ENCODE measurements at places on chromosomes 3 and 15. TPM values are rescaled to one million over a fixed set of nuclear protein-coding genes. Genes with fewer than 3 reads are reported as not detected.

The CLDN18 gene
- total RNA-seq = not detected

The IFT122 gene
- 15.6 TPM for total RNA-seq

The ANKRD63 gene
- not detected for total RNA-seq

The LMAN1L gene
- 0.14 TPM for total RNA-seq

The DNASE1L3 gene
- total RNA-seq = not detected

The KCTD6 gene
- total RNA-seq = 5.3 TPM

The C3orf38 gene
- total RNA-seq = 24.1 TPM

The P2RY1 gene
- 0.74 TPM for total RNA-seq

The CCR1 gene
- total RNA-seq = not detected

The ACAP2 gene
- 41.1 TPM for total RNA-seq

The CCR4 gene
- total RNA-seq = 8.8 TPM

The AMOTL2 gene
- total RNA-seq = not detected

The C2CD4A gene
- 0.12 TPM for total RNA-seq

The MYL3 gene
- total RNA-seq = not detected

The SLC2A2 gene
- total RNA-seq = not detected

DNA sequence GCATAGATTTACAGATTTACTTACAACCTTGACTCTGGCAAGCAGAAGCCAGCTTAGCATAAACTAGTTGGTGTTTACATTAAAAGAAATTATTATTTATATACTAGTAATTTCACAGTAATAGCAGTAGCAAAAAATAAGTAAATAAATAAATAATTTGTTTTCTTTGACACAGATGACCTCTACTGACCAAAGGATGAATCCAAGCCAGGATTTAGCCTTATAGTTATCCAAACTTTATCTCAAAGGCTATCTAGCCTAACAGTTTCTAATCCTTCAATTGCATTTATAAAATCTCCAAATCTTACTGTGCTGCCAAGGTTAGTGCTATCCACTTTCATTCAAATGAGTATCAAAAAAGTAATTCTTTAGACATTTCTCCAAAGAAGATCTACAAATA lies 64.3 kb downstream of the FRMD5 start:
- no peak for DNase-seq

GRCh38 chr3:108022256-108023150 lies 68.3 kb downstream of the CD47 start:
- no peak for DNase-seq

DNA sequence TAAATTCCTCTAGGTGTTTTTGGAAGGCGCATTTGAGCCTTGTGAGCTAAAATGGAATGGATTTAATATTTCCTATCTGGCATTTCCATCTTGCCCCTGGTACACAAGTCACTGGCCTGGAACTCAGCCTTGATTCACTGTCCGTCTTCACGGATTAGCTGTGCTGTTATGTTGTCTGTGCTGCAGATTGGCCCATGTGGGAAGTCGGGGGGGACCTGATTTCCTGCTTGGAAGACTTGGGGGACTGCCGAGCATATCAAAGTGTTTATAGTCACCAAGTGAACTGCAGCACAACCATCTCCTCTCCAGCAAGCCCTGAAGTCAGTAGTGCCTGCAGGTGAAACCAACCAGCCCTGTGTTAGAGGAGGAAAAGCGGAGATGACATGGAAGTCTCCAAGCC lies 12.2 kb downstream of the GHRL start:
- no peak for DNase-seq

DNA sequence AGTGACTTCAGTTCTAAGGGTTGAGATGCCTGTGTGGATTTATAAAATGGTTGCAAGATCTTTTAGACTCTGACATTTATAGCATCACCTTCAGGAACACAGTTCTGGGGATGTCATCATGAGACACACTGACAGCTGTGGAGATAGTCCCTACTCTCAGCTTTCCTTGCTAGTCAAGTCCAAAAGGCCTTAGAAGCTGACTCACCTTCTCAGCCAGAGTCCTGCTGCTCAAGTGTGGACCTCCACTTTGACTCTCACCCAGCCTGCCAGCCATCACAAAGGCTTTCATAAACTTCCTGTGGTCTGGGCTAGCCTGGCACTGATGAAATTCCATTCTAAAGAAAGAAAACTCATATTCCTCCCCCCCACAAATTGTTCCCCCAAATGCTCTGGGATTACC lies 44.8 kb downstream of the TMEM39A start:
- DNase-seq = no peak

- no peak for DNase-seq
These were observed 491.7 kb downstream of the ZIC1 start for GRCh38 chr3:147900851-147901250.

DNA sequence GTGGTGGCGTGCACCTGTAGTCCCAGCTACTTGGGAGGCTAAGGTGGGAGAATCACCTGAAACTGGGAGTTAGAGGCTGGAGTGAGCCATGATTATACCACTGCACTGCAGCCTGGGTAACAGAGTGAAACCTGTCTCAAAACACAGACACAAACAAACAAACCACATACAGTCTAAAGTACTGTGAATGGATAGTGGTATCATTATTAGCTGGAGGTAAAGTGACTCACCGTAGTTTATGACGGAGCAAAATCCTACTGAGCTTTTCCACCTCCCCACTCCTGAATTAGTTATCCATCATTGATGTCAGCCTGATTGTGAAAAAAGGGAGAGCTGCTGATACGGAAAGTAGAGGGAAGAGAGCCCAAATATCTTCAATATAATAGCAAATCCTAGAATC lies 3.2 kb upstream of the CNOT10 start:
- no peak for DNase-seq

- no peak for DNase-seq
These were observed 10.0 kb upstream of the TBC1D5 start for GRCh38 chr3:17752436-17752835.

DNA sequence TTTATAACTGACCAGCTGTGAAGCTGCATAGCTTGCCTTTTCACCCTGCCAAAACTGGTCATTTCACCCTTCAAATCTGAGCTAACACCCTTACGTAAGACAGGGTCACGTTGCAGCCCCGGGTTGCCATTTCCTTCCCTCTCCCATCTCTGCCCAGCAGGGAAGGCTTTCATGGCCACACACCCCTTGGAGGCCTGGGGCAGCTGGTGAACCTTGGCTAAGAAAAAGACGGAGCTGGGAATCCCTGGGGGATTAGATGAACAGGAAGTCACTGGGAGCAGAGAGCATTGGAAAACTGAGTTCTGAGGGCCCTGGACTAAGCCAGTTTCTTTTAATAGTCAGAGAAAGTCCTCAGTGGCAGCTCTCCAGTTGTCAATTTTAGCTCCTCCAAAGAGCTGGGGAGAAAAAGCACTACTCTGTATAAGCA lies 67.8 kb downstream of the TTC23 start:
- DNase-seq = no peak

DNA sequence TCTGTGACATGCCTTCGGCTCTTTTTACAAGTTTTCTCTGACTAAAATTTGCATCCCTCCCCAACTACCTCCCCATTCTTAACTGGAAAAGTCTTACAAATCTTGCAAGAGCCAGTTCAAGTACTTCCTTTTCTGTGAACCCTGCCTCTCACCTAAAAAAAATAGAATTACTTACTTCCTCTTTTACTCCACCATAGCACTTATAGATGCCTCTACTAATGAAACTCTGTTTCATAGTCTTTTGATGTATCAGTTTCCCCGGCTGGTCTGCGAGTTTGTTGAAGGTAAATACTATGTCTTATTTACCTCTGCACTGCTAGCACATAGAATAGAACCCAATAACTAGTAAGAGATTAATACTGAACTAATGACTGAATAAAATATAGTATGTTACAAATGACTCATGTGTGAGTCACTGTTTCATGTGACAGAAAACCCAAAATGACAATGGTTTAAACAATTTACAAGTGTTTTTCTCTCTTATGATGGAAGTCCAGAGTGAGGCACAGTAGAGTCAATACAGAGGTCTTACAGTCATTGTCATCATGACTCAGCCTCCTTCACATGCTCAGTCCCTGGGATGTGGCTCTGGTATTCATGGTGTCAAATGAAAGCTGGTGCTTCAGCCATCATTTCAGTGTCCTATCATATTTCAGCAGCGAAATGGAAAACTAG lies 393.5 kb downstream of the RSL24D1 start:
- DNase-seq = no peak

- no peak for DNase-seq
These were observed 111.5 kb upstream of the FLNB start for GRCh38 chr3:57896691-57897090.

DNA sequence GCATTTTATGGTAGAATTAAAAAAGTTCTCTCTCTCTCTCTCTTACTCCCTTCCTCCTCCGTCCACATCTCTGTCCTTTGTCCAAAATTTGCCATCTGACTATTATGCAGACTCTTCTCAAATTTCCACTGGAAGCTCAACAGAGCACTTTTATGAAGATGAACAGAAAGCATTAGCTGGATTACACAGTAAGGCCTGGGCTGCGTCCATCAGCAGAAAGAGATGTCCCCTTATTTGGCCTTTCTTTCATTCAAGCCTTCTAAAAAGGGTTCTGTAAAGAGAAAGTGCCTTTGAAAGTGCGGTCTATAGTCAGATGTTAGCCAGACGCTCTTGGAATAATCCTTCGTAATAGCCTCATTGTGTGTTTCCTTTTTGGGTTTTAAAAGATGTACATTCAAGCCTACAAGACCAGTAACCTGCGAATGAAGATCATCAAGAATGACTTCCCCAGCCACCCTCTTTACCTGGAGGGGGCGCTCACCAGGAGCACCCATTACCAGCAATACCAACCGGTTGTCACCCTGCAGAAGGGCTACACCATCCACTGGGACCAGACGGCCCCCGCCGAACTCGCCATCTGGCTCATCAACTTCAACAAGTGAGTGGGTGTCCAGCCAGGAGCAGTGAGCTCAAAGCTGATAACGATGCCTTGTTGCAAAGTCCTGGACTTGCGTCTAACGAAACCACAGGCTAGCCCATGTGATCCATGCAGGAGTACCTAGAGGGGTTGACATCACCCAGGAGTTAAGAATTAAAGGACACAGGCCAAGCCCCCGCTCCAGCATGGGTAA lies 53.1 kb downstream of the MESD start:
- DNase-seq = no peak

DNA sequence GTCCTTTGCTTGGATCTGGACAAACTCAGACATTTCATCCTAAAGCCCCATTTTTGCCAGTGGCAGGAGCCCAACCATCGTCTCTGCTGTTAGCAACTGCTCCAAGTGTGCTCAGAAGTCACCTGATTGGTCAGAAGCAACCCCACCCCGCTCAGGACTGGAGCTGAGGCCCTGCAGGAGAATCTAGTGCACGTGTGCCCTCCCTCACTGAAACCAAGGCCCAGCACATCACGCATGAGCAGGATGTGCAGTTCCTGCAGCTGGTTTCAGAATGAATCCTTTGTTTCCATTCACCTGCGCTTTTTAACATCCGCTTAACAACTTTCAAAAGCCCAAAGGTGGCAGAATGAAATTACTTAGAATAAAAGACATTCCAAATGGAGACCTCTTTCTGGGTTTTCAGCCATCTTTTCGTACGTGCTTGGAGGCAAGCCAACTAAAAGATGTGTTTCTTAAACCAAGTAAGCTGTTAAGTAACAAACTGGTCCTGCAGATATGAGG lies 81.2 kb downstream of the SRGAP3 start:
- DNase-seq = peak; percentile 66

GRCh38 chr15:68339481-68339880 lies 61.9 kb downstream of the FEM1B start:
- DNase-seq = no peak

DNA sequence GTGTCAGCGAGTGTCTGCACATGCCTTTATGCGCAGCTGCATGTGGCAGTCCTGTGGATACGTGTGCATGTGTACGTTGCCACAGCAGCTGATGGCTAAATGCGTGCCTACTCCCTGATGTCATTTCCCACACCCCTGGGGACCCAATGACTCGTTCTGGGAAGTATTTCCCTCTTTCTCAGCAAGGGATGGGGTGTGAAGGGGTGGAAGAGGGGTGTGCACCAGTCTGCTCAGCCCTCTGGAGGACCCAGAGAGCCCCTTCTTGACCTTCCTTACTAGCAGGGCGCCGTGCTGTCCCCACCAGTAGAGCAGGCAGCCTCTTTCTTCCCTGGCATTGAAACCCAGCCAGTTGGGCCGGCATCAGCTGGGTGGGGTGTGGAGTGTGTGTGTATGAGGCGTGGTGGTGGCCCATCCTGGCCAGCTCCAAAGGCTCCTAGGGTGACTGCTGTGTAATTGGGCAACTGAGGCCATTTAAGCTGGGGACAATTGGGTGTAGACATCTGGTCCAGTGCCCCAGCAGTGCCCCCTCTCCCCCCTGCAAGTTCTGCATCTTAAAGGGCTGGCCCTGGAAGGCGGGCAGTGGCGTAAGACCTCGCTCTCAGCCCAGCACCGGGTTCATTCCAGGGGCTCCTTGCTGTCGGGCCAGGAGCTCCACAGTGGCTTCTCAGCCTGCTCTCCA lies 19.2 kb downstream of the SNX33 start:
- DNase-seq = no peak

- no peak for DNase-seq
These were observed 35.0 kb downstream of the SERP1 start for GRCh38 chr3:150511122-150511821.

GRCh38 chr3:126180477-126181397 lies at the start of gene ALDH1L1:
Gene ALDH1L1, minus strand, starts transcription at chr3:126180586. Its CDS starts 19,607 bp downstream, at chr3:126160979.
- peak; percentile 8 for DNase-seq

GRCh38 chr15:37246065-37246464 lies 145.7 kb upstream of the MEIS2 start:
- DNase-seq = no peak

DNA sequence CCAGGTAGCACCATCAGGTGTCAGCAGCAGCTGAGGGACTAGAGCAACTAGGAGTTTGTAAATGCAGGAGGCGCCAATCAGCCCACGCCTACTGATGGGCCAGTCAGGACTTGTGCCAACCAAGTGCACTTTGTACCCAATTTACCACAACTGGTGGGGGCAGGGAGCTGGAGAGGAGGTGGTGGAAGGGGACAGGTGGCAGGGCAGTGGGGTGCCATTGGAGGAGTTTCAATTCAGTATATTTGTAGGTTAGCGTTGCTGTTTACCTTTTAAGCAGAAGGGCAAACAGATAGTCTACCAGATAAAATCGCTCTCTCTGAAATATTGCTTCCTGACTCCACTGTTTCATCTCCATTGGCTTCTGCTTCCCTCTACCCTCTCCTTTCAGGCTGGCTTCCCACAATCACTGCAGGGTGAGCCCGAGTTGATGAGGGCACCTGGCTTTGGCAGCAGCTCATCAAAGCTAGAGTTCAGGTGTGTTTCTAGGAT lies 75.7 kb downstream of the TRIM69 start:
- no peak for DNase-seq

- no peak for DNase-seq
These were observed 158.8 kb downstream of the RORA start for GRCh38 chr15:61070111-61070901.

GRCh38 chr3:157527131-157527881 lies 24.1 kb upstream of the VEPH1 start:
- DNase-seq = no peak

- no peak for DNase-seq
These were observed 418 bp downstream of the ALPK3 start for GRCh38 chr15:84817466-84818081.

GRCh38 chr3:148906667-148907066 lies 41.6 kb downstream of the CPA3 start:
- DNase-seq = no peak

DNA sequence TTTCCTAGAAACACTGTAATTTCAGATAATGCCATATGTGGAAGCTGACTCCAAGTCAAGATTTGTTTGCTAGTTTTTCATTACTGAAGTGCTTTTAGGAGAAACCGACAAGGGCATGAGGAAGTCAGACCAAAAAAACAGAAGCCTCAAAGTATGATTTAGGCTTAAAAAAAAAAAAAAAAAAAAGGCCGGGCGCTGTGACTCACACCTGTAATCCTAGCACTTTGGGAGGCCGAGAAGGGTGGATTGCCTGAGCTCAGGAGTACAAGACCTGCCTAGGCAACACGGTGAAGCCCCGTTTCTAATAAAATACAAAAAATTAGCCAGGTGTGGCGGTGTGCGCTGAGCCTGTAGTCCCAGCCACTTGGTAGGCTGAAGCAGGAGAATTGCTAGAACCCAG lies 11.6 kb downstream of the RPL15 start:
- no peak for DNase-seq
